ENCODE measurements at places on chromosomes 4 and X. TPM values are rescaled to one million over a fixed set of nuclear protein-coding genes. Genes with fewer than 3 reads are reported as not detected.

FHDC1 gene
- total RNA-seq = under 0.01 TPM

SLC10A3 gene
- total RNA-seq = 12.5 TPM

GPR82 gene
- not detected for total RNA-seq

TGIF2LX gene
- total RNA-seq = not detected

CXCL10 gene
- total RNA-seq = not detected

TNMD gene
- not detected for total RNA-seq

INTU gene
- total RNA-seq = 9.1 TPM

SMIM10L2A gene
- 0.35 TPM for total RNA-seq

NXT2 gene
- total RNA-seq = 7.6 TPM

PTPN13 gene
- 35.5 TPM for total RNA-seq

KIT gene
- 4.0 TPM for total RNA-seq

PAGE5 gene
- not detected for total RNA-seq

DSPP gene
- not detected for total RNA-seq

RENBP gene
- 5.5 TPM for total RNA-seq

FAT1 gene
- 434 TPM for total RNA-seq

PDCL2 gene
- total RNA-seq = not detected
